ENCODE measurements at places on chromosomes 16 and 17.

DNA sequence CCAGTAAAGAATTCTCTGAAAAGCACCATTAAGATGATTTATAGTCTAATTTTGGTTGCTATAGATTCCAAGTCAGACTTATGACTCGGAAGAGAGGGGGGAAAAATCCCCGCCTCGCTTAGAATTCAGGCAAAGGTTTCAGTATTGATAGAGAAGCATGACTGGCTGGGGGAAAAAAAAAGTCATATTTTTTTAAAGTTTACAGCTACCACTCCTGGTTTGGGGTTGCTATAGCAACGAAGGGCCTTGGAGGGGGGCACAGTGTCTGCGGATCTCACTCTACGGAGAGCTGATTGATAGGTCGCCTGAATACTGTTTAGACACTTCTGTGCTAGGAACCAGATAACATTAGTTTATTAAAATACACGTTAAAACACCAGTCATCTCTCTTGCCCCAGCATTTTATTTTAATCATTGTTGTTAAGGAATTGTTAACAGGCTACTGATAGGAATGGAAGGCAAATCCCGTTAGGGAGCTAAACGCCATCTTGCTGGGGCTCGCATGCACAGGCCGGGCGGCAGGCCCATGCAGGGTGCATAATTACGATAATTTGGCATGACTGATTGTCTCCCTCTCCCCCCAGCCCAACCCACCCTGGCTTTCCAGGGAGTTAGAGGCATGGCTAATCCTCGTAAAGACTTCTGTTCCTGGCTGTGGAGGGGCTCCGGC lies 380.0 kb upstream of the XYLT1 start:
- peaks cover 15% of the 10 kb centered on the region for H3K27me3 ChIP-seq
- H3K4me3 ChIP-seq: peak overlapping the region; percentile 23
- no peak overlapping the region for H3K27ac ChIP-seq

- peaks cover 16% of the 10 kb centered on the region for H3K4me1 ChIP-seq
- no peak for DNase-seq
- peaks cover 8% of the 10 kb centered on the region for H3K36me3 ChIP-seq
- no peak overlapping the region for H3K27ac ChIP-seq
Measured at GRCh38 chr16:89723279-89724250, 2.2 kb downstream of the ZNF276 start.

DNA sequence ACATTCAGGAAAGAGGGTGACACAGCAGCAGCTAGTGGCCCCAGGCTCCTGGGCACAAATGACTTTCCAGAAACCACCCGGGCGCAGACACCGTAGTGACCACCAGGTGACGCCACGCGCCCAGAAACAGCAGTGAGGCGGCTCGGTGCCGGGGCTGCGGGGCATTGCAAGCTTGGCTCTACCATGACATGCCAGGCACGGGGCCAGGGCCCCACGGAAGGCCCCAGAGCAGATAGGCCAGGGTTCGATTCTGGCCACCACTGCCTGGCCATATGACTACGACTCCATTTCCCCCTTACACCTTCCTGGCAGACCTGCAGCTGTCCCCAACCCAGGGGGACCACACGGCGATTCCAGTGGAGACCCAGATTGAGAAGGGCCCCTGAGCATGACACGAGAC lies 6.7 kb downstream of the RHBDF1 start:
- no peaks in the 10 kb centered on the region for H3K27me3 ChIP-seq
- DNase-seq: peak; percentile 63
- H3K36me3 ChIP-seq: peaks cover 4% of the 10 kb centered on the region
- H3K27ac ChIP-seq: peak overlapping the region; percentile 60
- H3K4me1 ChIP-seq: peaks cover 32% of the 10 kb centered on the region

DNA sequence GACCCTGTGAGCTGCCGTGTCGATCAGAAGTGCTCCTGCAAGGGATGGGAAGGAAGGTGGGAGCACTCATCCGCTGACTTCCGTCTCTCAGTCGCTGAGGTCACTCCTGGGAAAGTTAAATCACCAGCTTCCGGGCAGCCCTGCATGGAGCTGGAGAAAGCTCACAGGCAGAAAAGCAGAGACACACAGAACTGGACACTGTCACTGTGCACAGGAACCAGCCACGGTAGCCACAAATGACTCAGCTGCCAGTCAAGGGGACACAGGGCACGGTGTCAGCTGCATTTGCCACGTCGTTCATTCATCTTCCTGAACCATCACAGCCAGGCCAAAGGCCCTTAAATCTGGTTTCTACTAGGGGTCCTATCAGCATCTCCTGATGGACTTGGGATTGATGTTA lies 226.4 kb upstream of the PSMD7 start:
- DNase-seq: no peak
- peaks cover 11% of the 10 kb centered on the region for H3K4me1 ChIP-seq
- no peak overlapping the region for H3K27ac ChIP-seq
- H3K4me3 ChIP-seq: no peak overlapping the region
- peaks cover 25% of the 10 kb centered on the region for H3K27me3 ChIP-seq
- H3K36me3 ChIP-seq: no peaks in the 10 kb centered on the region

DNA sequence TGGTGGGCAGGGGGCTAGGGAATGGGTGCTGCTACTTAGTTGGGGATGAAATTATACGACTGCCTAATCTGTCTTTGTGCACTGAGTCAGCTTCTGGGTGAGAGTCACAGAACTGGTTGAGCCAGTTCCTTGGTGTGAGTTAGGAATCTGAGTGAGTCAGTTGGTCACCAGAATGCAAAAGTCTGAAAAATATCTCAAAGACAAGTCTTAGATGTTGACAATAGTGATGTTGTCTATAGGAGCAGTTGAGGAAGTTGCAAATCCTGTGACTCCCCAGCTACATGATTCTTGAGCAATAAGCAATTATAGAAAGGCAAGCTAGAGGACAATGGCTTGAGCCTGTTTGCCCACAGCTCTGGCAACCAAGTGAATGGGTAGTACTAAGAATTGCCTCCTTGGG lies 399.2 kb downstream of the CNTNAP4 start:
- H3K27ac ChIP-seq: peak overlapping the region; percentile 4
- no peak overlapping the region for H3K4me3 ChIP-seq
- H3K27me3 ChIP-seq: no peaks in the 10 kb centered on the region
- peaks cover 3% of the 10 kb centered on the region for H3K4me1 ChIP-seq
- H3K36me3 ChIP-seq: no peaks in the 10 kb centered on the region

DNA sequence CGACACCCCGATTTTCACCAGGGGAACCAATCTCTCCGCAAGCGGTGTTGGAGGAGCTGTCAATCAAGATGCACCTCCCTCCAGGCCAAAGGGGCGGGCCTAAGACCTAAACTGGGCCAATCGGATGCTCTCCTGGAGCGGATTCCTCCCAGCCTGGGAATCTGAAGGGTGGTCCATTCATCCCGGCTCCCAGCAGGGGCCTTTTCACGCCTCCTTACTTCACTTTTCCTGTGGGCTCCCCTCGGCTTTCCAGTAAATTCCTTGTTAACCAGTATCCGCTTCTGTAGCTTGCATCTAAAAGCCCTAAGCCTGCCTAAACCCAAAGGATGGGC lies 17.1 kb downstream of the C16orf74 start:
- no peak overlapping the region for H3K27ac ChIP-seq
- peaks cover 4% of the 10 kb centered on the region for H3K36me3 ChIP-seq
- DNase-seq: no peak
- H3K4me1 ChIP-seq: peaks cover 7% of the 10 kb centered on the region
- H3K4me3 ChIP-seq: no peak overlapping the region

DNA sequence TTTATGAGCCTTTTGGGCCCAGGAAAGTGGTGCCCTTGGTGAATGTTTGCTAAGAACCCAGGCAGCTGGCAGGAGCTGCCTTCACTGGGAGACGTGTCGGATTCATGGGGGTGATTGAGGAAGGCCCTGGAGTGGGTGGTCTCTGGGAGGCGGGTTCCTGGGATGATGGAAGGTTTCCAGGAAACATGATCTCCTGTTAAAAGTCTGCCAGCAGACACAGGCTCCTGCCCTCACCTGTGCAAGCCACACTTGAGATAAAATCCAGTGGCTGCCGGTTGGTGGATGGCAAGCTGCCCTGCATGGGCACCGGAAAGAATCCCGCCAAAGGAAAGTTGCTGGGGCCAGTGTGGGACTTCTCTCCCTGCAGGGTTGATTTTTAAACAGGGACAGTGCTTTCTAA lies 189.0 kb upstream of the CIBAR2 start:
- no peaks in the 10 kb centered on the region for H3K27me3 ChIP-seq
- H3K4me1 ChIP-seq: peaks cover 39% of the 10 kb centered on the region
- H3K4me3 ChIP-seq: no peak overlapping the region

DNA sequence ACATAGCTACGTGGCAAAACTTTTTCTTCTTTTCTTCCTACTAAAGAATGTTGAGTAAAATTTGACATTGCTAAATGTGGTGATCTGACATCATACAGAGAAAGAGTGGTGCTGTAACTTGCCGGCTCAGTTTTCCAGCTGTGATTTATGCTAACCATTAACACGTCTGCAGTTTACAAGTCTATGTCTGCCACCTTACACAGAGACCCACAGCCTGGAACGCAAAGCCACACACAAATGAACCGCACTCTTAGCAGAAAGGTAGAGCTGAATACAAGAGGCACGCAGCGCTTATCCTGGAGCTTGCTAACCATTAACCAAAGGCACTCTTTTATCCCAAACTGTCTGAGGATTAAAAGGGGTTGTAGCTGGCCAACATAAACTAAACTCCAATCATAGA lies 31.9 kb downstream of the CACNG1 start:
- peaks cover 24% of the 10 kb centered on the region for H3K36me3 ChIP-seq
- no peaks in the 10 kb centered on the region for H3K27me3 ChIP-seq
- H3K4me3 ChIP-seq: no peak overlapping the region

GRCh38 chr17:48340916-48341315 lies 89.1 kb downstream of the SKAP1 start:
- H3K4me1 ChIP-seq: peaks cover 45% of the 10 kb centered on the region
- no peak overlapping the region for H3K27ac ChIP-seq
- H3K27me3 ChIP-seq: no peaks in the 10 kb centered on the region

DNA sequence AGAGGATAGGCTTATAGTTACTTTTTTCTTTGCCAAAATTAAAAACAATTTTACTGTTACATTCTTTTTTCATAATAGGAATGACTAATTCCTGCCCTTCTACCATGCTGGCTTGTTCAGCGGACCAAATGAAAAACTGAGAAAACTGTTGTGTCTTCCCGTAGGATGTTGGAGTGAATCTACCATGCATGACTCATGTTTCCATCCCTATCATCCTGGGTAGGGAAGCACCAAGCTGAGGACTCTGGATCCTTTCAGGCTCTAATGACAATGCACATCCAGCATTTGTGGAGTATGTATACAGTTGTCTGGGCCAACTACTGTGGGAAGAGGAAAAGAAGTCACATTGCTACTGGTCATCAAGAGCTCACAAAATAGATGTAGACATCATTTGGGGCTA lies 41.1 kb upstream of the DHX8 start:
- no peak for DNase-seq
- no peak overlapping the region for H3K4me3 ChIP-seq
- no peaks in the 10 kb centered on the region for H3K36me3 ChIP-seq
- no peaks in the 10 kb centered on the region for H3K27me3 ChIP-seq
- no peak overlapping the region for H3K27ac ChIP-seq

DNA sequence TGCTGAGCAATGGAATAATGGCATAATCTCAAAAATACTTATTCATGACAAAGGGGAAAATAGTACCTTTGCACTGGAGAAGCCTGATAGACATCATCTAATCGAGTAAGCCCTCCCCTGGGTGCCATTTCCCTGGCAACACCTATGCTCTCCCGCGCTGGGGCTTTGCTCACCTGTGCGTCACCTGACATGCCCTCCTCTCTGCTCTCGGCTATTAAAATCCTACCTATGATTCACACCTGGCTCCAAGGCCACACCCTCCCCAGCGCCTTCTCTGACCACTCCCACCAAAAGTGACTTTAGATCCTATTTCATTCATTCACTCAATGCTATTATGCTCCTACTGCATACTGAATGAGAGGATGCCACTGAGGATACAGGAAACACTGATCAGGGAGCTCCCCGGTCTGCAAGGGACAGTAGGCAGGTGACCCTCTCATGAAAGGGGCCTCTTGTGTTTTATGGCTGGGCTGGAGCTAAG lies 83.9 kb downstream of the NT5M start:
- H3K27ac ChIP-seq: no peak overlapping the region
- no peaks in the 10 kb centered on the region for H3K27me3 ChIP-seq
- H3K4me3 ChIP-seq: no peak overlapping the region
- H3K4me1 ChIP-seq: no peaks in the 10 kb centered on the region

- H3K36me3 ChIP-seq: peaks cover 34% of the 10 kb centered on the region
- peak overlapping the region; percentile 99 for H3K27ac ChIP-seq
- no peak for DNase-seq
- peak overlapping the region; percentile 30 for H3K4me3 ChIP-seq
- H3K27me3 ChIP-seq: no peaks in the 10 kb centered on the region
Measured at GRCh38 chr17:59842901-59843652, 49.7 kb downstream of the TUBD1 start.

GRCh38 chr17:18108401-18109312 lies at the start of gene MYO15A:
Gene MYO15A (plus strand): TSS chr17:18108756. CDS start chr17:18118801, 10,045 bp downstream.
- peaks cover 1% of the 10 kb centered on the region for H3K4me1 ChIP-seq
- H3K27me3 ChIP-seq: no peaks in the 10 kb centered on the region
- H3K36me3 ChIP-seq: no peaks in the 10 kb centered on the region
- DNase-seq: no peak

- H3K4me1 ChIP-seq: no peaks in the 10 kb centered on the region
- no peaks in the 10 kb centered on the region for H3K27me3 ChIP-seq
- no peak overlapping the region for H3K4me3 ChIP-seq
- peaks cover 43% of the 10 kb centered on the region for H3K36me3 ChIP-seq
- no peak overlapping the region for H3K27ac ChIP-seq
Measured at GRCh38 chr17:77209330-77209748, 68.6 kb downstream of the SEC14L1 start.

DNA sequence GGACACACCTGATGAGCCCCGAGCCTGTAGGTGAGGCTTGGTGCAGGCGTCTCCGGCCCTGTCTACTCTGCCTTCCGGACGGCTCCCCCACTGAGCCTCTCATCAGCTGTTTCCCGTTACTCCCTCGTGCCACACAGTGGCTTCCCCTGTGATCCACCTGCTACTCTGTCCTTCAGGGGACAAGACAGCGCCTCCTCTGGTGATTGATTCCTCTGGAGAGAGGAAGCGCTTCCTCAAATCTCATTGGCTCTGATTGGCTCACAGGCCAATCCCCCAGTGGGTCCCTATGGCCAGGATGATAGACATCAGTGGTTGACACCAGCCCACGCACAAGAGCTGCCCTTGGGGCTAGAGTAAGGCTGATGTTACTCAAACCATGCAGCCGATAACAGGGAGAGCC lies 24.0 kb downstream of the RNF213 start:
- no peak overlapping the region for H3K27ac ChIP-seq
- peaks cover 5% of the 10 kb centered on the region for H3K4me1 ChIP-seq
- H3K27me3 ChIP-seq: no peaks in the 10 kb centered on the region
- no peak for DNase-seq
- H3K4me3 ChIP-seq: no peak overlapping the region
- H3K36me3 ChIP-seq: peaks cover 9% of the 10 kb centered on the region

- no peaks in the 10 kb centered on the region for H3K36me3 ChIP-seq
- no peak for DNase-seq
- no peak overlapping the region for H3K4me3 ChIP-seq
- H3K27ac ChIP-seq: no peak overlapping the region
Measured at GRCh38 chr17:34383216-34383615, 20.2 kb upstream of the CCL1 start.

Data from mesothelial cell of epicardium (in vitro differentiated cells).